ENCODE measurements at places on chromosomes 13 and 19.

- DNase-seq = no peak
Measured at GRCh38 chr13:39788102-39788501, 132.6 kb downstream of the COG6 start.

DNA sequence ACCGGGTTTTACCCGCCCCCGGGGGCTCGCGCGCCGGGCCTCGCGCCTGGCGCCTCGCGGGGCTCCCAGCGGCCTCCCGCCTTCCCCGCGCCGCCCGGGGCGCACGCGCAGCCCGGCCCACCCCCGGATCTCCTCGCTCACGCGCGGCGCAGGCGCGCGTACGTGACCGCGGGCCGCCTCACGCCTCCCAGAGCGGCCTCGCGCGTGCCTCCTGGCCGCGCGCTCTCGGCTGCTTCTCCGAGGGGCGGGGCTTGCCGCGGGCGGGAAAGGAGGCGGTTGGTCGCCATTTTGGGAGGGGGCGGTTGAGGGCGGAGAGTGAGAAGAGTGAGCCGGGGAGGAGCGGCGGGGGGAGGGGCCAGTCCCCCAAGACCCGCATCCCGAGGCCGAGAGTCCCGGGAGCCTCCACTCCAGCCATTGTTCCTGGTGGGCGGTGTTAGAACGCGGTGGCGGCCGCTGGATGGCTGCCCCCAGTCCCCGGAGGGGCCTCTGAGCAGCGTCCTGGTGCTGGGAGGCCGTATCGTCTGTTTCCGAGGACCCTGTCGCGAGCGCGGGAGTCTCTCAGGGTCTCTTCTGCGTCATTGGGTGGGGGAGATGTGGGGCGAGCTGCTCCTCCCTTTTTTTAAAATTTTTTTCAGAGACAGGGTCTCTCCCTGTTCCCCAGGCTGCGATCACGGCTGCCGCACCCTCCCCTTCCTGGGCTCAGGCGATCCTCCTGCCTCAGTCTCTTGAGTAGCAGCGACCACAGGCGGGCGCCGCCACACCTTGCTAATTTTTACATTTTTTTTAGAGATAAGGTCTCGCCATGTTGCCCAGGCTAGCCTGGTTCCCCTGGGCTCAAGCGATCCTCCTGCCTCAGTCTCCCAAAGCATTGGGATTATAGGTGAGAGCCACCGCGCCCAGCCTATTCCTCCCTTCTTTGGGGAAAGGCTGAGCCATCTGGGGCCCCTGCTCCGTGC is at the start of gene ZNF541:
TSS of gene ZNF541 (minus strand) at position 78 of the 956 bp plus-strand sequence. CDS start 17,292 bp downstream, outside the sequence.
- DNase-seq = peak; percentile 30

- no peak for DNase-seq
Measured at GRCh38 chr13:111458739-111459138, 138.3 kb downstream of the TEX29 start.

DNA sequence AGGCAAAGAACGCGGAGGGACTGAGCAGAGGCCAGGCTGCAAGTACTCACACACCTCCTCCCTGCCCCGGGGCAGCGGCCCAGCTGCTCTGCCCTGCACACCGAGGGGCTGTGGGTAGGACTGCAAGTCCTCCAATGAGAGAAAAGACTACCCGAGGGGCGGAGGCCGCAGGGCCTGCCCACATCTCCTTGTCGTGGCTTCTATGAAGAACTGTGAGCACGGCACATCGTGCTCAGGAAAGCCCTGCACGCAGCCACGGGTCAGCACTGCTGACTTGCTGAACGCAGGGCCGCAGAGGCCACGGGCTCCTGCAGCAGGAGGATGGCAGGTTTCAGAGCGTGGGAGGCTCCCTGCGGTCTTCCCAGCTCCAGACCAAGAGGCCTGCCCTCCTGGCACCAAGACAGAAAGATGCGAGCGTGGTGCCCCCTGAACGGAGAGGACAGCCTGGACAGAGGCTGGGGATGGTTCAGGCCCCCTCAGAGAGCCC is 37.4 kb downstream of the CEBPG start:
- peak; percentile 31 for DNase-seq

DNA sequence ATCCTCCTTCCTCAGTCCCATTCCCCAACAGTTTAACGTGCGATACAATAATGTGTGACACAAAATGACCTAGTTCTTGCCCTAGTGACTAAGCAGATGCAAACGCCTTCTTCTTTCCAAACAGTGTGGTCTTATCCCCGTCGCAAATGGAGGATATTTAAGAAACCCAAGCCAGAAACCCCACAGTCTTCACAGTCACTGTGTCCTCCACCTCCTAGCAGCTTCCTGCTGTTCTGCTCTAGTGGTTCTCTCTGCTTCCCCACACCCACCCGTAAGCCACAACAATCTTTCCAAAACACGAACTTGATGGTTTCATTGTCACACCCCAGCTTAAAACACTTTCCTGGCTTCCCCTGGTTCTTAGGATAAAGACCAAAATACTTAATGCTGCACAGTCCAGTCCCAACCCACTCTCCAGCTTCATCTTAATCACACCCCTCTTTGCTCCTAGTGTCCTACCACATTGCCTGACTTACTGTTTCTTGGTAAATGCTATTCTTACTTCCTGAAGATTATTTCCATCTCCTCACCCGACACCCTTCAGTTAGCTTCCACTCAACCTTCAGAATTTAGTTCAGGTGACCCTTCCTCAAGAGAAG is 32.3 kb downstream of the ITM2B start:
- DNase-seq = no peak

- DNase-seq = peak; percentile 58
Measured at GRCh38 chr13:110306340-110306959, 507 bp downstream of the COL4A1 start.

GRCh38 chr13:74442751-74443150 is 308.5 kb upstream of the KLF12 start:
- no peak for DNase-seq

DNA sequence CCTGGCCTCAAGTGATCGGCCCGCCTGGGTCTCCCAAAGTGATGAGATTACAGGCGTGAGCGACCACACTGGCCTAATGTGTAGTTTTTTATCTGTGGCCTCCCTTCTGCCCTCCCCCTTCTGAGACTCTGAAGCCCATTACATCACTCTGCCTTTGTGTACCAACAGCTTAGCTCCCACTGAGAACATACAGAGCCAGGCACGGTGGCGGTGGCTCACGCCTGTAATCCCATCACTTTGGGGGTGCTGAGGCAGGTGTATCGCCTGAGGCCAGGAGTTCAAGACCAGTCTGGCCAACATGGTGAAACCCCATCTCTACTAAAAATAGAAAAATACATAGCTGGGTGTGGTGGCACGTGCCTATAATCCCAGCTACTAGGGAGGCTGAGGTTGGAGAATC is 12.6 kb downstream of the NCR1 start:
- DNase-seq = no peak

- DNase-seq = no peak
Measured at GRCh38 chr13:56752636-56753035, 388.1 kb upstream of the PRR20A start.

DNA sequence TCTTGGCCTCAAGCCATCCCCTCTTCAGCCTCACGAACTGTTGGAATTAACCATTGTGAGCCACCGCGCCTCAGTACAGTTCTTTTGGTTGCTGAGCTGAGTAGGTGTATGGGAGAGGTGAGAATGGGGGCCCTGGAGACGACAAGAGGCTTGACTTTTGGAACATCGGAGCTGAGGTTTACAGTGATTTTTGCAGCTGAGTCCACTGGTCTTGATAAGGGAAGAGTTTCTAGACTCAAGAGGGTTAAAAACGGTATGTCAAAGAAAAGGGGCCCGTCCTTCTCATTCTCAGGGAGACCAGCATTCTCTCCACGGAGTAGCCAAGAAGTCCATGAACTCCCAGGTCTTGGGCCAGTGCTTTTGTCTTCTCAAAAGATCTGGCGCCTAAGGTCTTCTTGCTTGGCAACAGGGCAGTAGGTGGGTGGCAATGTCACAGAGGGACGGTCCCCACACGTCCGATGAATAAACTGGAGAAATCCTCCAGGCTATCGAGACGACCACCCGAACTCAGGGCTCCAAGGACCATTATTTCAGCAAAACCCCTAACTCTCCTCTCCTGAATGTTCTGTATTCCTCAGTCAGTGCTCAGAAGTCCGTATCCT is 6.4 kb upstream of the QTRT1 start:
- no peak for DNase-seq

- no peak for DNase-seq
Measured at GRCh38 chr13:36061054-36061453, 70.1 kb downstream of the DCLK1 start.

DNA sequence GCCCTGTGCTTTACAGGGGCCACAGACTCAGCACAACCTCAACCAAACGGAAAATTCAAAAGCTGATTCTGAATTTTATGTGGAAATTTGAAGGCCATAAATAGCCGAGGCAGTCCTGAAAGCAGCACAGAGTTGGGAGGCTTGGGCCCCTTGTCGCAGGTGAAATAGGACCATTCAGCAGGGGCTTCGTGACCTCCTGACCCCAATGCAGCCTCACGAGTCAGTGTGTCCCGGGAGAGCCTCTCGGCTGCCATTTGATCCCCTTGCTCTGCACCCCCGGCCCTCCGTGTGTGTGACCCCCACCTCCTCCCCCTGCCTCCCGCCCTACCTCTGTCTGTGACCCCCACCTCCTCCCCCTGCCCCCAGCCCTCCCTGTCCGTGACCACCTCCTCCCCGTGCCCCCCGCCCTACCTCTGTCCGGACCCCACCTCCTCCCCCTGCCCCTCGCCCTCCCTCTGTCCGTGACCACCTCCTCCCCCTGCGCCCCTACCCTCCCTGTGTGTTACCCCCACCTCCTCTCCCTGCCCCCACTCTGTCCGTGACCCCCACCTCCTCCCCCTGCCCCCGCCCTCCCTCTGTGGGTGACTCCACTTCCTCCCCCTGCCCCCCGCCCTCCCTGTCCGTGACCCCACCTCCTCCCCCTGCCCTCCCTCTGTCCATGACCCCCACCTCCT is 41.7 kb upstream of the TFDP1 start:
- no peak for DNase-seq

DNA sequence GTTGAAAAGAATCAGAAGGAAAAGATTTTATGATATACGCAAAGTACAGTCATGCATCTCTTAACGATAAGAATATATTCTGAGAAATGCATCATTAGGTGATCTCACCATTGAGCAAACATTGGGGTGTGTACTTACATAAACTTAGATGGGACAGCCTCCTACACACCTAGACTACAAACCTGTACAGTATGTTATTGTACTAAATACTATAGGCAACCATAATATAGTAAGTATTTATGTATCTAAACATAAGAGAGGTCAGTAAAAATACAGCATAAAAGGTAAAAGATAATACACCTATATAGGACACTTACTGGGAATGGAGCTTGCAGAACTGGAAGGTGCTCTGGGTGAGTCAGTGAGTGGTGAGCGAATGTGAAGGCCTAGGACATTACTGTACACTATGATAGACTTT is 254.6 kb downstream of the SPRY2 start:
- DNase-seq = no peak
